ENCODE measurements at places on chromosomes 6 and 20.

DNA sequence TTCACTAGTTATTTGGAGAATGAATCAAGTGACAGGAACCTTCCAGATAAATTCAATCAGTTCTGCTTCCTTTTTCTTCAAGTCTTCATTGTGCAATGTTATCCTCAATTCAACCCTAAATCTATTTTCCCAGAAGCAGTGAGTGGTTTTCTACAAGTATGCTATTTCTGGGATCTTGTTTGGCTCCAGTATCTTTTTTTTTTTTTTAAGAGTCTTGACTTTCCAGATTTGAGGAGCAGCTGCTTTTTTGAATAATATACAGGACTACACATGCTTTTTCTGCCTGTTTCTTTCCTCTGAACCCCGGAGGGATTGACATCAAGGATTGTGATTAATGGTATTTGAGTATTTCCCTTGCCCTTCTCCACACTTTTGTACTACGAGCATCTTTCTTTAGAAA lies 339.2 kb upstream of the JAG1 start:
- DNase-seq = no peak

GRCh38 chr20:13274275-13274861 lies 53.3 kb downstream of the ISM1 start:
- DNase-seq = no peak

DNA sequence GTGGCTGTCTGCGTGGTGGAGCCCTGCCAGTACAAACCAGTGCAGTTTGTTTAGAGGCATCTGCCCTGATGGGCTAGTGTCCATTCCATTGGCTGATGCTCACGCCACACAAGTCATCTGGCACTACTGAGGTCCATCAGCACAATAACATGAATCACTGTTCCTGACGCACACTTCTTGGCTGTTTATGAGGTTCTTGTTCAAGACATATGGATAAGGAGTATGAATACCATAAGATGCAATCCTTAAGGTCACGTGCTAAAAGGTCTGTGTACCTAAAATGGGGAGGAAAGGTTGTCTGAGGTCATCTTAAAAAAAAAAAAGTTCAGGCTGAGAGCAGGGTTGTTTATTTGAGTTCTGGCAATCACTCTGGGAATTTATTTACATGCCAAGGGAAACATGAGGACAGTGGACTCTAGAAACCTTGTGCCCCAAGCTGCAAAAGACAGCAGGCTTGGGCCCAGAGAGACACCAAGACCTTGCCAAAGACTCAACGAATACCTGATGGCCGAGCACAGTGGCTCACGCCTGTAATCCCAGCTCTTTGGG lies 54.1 kb upstream of the SHLD1 start:
- DNase-seq = no peak

DNA sequence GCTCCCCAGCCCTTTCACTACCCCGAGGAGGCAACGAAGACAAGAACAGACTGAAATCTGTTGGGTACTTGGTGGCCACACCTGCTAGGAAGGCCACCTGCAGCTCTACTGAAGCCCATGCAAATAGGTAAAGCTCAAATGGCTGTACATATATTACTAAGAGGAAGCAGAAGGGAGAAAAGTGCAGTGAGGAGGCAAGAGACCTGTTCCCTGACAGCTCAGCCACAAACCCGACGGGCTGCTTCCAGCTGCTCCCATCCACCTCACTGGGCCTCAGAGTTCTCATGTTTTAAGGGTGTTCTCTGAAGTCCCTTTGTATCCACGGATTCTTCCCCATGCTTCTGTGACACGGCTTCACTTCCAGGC lies 24.6 kb downstream of the TRAM2 start:
- DNase-seq = no peak

DNA sequence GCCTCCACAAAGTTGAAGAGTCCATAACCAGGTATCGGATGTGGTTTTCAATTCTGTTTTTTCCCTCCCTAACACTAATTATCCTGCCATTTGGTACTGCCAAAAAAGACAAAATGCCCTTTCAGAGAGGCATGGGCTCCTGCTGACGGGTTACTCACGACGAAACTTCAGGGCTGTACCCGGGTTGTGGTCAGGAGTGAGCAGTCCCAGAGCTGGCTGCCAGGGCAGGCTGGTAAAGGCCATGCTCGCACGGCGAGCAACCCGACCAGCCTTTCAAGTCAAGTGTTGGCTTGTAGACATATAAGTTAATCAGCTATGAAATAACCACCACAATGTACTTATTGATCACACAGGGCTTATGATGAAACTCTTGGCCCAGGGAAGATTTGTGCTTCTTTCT lies 152.5 kb downstream of the FOXC1 start:
- no peak for DNase-seq

DNA sequence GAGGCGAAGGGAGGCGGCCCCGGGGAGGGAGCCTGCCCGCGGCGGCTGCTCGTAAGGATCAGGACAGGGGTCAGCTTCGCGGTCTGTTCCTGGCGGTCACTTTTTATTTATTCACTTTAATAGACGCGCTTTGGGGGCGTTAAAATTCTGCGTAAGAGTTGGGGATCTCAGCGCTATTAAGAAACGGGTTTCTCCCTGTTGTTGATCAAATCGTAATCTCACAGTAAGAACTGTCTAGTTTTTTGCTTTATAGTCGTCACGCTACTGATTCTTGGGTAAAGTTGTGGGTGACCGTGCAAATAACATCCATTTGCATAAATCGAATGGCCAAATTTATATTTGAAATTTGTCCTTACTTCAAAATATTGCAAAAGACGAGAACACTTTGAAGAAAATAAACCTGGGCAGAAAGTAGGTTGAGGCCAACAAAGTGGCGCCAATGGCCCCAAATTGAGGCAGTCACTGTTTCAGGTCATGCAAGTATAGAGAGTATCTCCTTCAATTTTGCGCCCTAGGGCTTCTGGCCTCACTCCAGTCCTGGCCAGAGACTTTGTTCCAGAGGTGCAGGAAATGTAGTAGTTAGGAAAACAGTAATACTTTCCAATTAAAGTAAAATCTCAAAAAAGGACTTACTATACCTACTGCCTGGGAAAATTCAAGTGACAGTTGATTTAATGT lies 963 bp upstream of the RMND1 start:
- no peak for DNase-seq

DNA sequence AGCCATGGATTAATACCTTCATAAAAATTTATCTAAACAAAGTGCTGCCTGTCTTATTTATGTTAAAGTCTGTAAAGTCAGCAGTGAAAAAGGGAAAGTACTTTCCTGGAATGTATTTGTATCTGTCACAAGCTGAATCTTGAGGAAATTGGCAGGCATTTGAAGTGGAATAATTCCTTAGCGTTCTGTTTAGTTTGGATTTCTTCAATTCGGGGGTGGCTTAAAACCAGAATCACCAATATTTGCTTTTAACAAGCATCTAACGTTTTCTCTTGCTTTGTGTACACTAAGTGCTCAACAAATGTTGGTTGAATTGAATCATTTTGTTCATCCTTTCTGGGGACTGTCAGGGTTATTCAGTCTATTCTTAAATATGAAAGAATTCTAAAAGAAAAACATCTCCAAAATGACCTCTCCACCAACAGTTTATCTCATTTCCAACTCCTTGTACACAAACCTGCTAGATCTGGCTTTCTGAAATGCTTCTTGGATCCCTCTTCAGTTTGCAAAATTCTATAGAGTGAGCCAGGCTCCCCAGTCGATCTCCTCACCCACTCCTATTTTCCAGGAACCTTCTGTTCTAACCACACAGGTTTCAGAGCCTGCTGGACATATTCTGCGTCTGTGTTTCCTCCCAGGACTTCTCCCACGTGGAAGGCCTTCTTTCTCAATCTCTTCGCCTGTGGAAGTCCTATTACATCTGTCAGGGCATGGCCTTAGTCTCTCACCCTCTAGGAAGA lies 2.0 kb upstream of the NPEPL1 start:
- no peak for DNase-seq

DNA sequence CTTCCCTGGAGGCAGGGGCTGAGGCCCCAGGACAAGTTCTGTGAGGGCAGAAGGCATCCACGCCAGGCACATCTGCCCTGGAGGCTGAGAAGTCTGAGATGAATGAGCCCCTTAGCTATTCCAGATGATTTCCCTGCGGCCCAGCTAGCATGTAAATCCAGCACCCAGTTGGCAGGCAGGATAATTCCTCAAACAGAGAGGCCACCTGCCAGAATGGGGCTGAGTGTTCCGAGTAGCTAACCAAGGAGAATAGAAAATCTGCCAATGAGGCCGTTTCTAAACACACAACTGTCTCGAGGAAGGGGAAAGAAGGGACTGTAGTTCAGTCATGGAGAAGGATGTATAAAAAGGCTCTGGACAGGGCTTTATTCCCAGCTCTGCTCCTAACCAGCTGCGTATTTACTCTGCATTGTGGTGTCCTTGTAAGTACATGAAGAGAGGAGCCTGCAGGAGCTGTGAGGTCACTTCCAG lies 211.4 kb upstream of the CDYL start:
- no peak for DNase-seq

DNA sequence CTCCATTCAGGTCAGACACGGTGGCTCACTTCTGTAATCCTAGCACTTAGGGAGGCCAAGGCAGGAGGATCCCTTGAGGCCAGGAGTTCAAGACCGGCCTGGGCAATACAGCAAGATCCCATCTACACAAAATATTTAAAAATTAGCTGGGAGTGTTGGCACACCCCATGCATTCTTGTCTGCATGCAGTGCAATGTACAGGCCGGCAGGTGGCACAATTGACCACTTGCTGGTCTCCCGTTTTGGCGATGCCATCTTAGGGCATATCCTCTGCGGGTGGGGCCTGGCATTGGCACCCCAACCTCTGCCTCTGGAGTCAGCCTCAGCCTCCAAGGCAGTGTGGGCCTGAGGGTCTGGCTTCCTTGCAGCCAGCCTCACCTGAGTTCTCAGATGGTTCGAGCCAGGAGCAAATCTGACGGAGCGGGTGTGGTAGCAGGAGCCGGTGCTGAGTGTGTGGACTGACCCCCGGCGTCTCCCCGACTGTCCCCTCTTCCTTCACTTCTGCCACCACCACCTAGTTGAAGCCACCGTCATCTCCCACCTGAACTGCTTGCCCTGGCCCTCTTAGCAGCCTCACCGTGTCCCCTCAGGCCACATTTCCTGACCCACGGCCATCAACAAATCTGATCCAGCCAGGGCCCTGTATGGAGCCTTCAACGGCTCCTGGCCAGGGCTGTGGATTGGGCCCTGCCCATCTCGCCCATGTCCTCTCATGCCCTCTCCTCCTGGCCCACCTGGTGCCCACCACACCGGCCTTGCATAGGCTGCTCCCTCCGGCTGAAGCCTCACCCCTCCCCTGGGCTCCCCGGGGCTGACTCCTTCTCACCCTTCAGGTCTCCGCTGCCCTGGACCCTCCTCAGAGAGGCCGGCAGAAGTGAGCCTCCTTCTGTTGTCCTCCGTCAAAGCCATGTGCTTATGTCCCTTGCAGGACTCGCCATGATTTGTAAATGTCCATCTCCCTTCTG lies 44.0 kb downstream of the EFCAB8 start:
- DNase-seq = peak; percentile 70

DNA sequence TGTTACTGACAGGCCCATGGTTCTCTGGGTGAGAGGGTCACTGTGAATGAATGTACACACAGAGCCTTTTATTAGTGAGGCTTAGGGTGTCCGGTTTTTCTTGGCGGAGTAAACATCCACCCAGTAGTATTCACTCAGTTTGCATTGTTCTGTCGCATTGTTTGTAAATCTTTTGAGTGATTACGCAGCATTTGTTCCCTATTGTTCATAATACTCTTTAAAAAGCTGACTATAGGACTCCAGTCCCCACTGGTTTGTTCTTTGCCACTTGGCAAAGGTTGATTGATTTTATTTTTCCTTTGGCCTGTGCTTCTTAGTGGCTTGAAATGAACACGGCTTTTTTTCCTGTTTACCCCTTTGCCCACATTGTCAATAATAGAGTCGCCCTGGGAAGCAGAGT lies 130.1 kb upstream of the ESR1 start:
- DNase-seq = no peak

DNA sequence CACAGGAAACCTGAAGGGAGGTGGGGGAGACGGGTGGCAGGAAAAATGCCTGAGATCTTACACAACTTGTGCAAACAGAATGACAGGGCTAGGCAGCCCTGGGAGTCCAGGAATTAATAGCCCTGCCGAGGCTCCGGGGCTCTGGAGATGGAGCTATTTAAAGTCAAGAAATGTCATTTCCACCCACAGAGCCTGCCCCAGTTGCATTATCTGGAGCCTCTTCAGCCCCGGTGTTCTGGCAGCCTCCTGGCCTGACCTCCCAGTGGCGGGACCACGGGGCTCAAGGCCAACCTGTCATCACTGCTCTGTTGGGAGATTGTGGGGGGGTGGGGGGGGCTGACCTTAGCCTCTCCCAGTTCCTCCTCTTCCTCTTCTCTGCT lies 28.5 kb upstream of the SCUBE3 start:
- DNase-seq = no peak

GRCh38 chr6:54515013-54515412 lies 206.8 kb downstream of the TINAG start:
- DNase-seq = no peak

DNA sequence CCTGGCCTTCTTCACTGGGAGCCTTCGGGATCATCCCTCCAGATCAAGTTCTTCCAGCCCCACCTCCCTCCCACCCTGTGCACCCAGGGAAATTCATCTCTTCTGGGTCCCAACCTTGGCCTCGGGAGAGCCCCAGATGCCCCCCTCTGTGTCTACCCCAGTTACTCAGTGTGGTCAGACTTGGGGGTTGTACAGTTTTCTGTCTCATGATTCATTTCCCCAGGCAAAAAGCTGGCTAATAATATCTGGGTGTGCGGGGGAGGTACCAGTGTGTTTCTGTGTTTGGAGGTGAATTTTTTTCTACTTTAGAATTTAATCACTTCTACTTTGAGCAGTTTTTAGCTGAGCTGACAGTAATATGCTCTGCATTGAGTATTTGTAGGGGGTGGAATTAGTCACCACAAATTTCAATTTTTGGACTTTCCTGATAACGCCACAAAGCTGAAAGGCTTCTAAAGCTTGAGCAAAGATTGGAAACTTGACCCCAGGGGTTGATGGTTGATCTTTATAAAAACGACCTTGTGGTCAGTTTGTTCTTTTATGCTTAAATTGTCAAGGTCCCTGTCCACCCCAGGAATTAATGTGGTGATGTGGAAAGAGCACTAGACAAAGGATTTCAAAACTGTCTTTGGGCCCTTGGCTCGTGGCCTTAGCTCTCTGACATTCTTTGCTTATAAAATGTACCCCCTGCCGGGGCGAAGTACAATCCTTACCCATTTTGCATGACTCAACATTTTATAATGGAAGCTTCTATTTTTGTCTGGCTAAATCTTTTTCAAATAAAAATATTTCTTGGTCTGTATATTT lies 284.7 kb upstream of the TAB2 start:
- peak; percentile 28 for DNase-seq

GRCh38 chr20:48190757-48191156 lies 405.5 kb upstream of the SULF2 start:
- DNase-seq = no peak

DNA sequence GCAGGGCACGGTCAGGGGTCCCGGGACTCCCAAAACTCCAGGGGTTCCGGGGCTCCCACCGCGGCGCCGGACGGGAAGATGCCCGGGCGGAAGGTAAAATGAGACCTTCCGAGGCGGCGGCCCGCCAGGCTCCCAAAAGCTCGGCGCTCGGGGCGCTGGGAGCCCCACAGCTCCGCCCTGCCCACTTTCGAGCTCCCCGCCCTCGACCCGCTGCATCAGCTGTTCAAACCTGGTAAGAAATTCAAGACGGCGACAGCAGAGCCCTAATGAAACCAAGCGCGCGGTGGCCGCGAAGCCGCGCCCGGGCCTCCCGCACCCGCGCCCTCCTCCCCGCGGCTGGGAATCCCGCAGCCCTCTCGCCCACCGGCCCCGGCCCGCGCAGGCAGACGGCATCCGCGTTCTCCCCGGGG lies 369 bp downstream of the SLC4A11 start:
- DNase-seq = no peak

- no peak for DNase-seq
Measured at GRCh38 chr6:55974688-55975087, 99.3 kb upstream of the BMP5 start.

Measured in activated CD4-positive, alpha-beta T cell treated with anti-CD3 and anti-CD28 coated beads, Interleukin-2, amount 50 U/mL, for 24 hours (primary cell).